ENCODE measurements at places on chromosomes 1 and 21. TPM values are rescaled to one million over a fixed set of nuclear protein-coding genes. Genes with fewer than 3 reads are reported as not detected.
A peak's percentile ranks its signal among the peaks of the same experiment; 100 is the strongest.

The ADAMTS5 gene
- 19.6 TPM for polyA plus RNA-seq

The TRIM63 gene
- polyA plus RNA-seq: 0.67 TPM

DNA sequence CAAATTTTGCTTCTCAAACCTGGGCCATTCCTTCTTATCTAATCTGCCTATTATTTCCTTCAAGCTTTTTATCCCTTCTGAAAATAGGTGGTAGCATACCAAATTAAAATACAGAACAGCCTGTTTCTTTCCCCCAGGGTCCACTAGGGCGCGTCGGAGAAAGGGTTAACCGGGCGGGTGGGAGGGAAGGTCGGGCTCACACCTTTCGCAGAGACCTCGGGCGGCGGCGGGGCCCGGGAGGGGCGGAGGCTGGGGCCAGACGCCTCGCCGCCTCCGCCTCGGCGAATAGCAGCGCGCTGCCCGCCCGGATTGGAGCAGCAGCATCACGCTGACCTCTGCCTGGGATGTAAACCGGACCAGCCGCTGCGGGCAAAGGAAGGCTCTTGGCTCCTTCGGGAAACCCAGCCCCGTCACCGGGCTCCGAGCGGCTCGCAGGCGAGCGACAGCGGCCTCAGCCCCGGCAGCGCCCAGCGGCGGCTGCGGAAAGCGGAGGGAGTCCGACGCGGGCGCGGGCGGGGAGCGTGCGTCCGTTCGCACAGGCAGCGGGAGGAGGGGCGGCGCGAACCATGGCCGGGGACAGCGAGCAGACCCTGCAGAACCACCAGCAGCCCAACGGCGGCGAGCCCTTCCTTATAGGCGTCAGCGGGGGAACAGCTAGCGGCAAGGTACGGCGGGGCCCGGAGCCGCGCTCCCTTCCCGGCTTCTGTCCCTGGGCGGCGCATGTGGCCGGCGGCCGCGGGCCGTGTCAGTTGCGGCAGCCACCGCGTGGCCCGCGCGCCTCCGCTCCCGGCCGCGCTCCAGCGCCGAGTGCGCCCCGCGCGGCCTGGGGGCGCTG, at the start of gene UCK2:
TSS of gene UCK2 (plus strand) at position 347 of the 835 bp plus-strand sequence. CDS start at position 567, 220 bp downstream.
- peak; percentile 55 for DNase-seq

DNA sequence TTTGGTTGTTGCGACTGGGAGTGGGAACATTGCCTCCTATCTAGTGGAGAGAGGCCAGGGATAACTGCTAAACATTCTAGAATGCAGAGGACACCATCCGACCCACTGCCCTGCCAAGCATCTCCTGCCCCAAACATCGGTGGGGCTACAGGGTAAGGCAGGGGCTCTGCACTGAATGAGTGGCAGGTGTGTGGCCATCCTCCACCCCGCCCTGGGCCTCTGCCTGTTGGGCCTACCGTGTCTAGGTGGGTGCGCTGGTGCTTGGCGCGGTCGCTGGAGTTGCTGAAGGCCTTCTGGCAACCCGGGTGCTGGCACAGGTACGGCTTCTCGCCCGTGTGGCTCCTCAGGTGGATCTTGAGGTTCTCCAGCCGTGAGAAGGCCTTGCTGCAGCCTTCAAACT, 70.4 kb downstream of the DMRTB1 start:
- no peak for DNase-seq

The SIPA1L2 gene
- 37.6 TPM for polyA plus RNA-seq

GRCh38 chr1:214636436-214636835, 33.4 kb downstream of the CENPF start:
- DNase-seq: no peak

- DNase-seq: no peak
Observed at GRCh38 chr1:155128755-155129473, 1.2 kb downstream of the EFNA1 start.

The RAVER2 gene
- polyA plus RNA-seq: 15.4 TPM

The BARHL2 gene
- not detected for polyA plus RNA-seq

DNA sequence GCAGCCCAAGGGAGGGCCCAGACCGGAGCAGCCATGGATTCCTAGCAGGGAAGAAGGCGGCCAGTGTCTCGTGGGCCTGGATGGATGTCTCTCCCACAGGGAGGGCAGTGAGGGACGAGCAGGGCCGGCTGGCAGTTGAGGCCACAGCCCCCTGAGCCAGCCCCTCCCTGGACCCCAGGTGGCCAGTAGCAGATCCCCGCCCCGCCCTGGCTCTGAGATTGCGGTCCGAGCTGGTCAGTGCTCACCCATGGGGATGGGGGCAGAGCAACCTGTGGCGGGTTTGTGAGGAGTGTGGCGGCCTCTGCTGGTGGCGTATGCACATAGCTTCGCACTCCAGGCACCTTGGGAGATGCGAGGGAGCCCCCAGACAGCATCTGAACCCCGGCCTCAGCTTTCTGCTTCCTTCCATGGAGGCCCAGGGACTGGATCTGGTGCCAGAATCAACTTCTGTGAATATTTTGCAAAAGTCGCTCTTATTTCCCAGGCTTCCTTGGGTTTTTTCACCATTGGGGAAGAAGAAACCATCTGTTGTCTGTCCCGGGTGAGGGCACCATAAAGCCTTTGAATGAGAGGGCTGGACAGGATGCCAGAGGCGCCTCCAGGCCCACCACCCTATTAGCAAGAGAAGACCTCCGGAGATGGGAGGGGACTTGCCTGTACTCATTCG, 8.4 kb upstream of the KCNN3 start:
- DNase-seq: no peak
